ENCODE measurements at places on chromosomes 11 and 22. TPM values are rescaled to one million over a fixed set of nuclear protein-coding genes. Genes with fewer than 3 reads are reported as not detected.

PANX2 gene
- 2.5 TPM for total RNA-seq

DNA sequence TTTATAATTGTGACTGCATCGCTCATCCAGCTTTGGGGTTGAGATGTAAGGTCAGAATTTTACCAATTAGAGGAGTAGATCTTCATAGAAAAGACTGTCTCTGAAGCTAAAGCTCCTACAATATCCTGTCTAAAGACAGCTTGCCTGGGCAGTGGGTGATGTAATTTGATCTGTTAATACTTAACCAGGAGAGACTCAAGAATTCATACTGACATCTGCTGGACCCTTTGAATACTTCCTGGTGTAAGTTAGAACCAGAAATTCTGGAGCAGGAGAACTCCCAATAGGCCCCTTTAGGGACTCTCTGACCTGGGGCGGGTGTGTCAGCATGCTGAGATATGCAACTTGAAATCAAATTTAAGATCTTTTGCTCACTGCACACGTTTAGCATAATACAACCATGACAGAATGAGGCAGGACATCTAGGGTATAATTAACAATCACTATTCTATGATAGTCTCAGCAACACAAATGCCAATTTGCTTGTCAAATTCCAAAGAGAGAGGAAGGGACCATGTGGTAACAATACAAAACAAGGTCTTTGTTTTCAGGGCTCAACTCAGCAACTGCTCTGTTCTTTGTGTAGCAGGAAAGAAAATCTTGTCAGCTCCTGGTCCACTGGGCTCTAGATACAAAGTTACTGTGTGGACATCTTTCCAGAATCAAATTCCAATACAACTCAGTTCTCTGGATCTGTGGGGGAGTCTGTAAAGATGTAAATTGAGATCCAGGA, 143.9 kb downstream of the INSC start:
- no peak for DNase-seq

- DNase-seq, result no peak
These were observed 14.2 kb upstream of the TALDO1 start for GRCh38 chr11:733072-733471.

DNA sequence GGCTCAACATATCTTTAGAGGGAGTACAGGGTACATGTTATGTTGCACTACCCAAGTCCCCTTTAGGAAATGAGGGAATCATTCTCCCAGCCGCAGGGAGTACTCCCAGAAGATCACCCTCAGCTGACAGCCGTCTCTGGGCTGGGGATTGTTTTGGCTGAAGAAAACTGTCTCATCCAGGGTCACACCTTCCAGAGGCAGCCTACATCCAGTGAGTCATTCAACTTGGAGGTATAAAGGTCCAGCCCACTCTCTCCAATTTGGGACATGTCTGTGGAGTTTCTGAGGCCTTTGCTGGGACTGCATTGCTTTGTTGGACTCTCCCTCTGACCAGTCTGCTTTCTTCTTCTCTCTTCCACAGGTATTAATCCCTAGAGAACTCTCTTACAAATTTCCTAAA, 42.1 kb downstream of the RASSF10 start:
- no peak for DNase-seq

- DNase-seq, result no peak
These were observed 4.4 kb downstream of the TMEM258 start for GRCh38 chr11:61787928-61788491.

DEFB131B gene
- total RNA-seq, result not detected

DNA sequence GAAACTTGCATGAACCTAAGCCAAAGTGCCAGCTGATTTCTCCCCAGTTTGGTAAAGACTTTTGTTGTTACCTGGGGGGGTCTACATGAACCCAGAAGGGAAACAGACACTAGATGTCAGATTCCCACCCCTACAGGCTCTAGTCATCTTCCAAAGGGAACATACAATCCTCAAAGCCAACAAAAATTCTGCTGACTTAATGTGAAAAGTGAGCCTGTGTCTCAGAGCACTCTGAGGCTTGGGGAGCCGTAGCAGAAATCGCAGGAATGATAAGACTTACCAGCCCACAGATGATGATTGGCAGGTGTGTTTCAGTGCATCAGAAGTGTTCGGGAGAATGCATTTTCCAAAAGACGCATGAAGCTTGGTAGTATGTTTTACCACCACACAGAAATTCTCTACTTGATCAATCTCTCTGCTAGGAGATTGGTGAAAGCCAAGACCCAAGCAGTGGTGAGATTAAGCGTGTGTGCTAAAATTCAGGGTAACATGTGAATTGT, 187.1 kb downstream of the DBX1 start:
- DNase-seq, result no peak
